ENCODE measurements at places on chromosomes 3 and 15.

- DNase-seq = no peak
Measured at GRCh38 chr15:65189102-65189740, 4.1 kb upstream of the CLPX start.

GRCh38 chr3:169610888-169611291 lies 52.6 kb downstream of the MECOM start:
- DNase-seq = no peak

DNA sequence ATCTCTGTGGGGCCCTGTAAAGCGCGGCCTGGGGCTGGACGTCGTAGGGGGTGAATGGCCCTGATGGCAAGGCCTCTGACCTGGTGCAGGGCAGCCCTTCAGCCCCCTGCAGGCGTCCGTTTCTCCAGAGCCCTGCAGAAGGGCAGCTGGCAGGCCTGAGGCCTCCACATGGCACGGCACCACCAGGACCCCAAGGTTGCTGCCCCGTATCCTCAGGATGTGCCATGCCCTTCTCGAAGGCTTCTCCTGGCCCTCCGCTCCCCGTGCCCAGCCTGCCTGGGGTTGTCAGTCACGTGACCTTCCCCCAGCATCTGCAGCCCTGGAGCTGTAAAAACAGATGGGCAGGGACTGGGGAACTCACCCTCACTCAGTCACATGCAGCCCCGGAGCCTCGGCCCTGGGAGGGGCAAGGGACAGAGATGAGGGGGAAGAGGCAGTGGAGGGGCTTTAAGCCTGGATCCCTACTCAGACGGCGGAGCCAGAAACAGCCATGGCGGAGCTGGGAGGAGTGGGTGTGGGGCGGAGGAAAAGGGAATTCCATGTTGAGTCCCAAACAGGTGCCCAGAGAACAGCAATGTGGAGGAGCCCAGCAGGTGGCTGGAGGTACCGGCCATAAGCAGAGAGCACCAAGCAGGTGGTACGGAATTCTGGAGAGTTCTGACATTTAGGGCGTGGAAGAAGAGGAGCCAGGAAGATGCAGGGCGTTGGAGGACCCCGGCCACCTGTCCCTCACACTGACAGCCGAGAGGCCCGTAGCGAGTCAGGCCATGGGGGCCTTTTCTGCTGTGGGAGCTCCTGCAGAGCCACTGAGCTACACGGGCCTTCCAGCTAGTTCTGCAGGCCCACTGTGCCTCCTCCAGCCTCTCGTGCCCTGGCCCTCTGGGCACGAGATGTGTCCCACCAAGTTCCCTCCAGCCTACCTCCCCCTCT lies 193.1 kb downstream of the XXYLT1 start:
- DNase-seq = no peak

GRCh38 chr3:188077160-188077799 lies 76.7 kb upstream of the LPP start:
- DNase-seq = no peak

GRCh38 chr3:4425707-4426106 lies 41.4 kb downstream of the SUMF1 start:
- no peak for DNase-seq

GRCh38 chr3:190193210-190193609 lies 72.5 kb upstream of the P3H2 start:
- no peak for DNase-seq

- DNase-seq = no peak
Measured at GRCh38 chr3:195911946-195912270, 3.6 kb upstream of the TNK2 start.

DNA sequence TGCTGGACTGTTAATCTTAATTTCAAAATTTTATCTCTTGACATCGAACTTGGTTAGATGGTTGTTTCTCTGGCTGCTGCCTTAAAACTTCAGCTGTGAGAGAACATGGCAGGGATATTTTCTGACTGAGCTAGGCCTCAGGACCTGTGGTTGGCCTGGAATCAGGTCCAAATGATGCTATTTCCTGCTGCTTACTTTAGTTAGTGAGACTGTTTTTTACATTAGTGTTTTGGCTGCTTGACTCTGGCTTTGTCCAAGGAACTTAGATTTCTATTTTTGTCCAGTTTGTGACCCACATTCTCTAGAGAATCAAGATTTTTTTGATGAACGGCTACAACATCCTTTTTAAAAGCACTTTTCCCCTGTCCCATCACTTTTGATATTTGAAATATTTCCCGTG lies 497.9 kb upstream of the SGO1 start:
- no peak for DNase-seq

- DNase-seq = peak; percentile 25
Measured at GRCh38 chr3:632571-633170, 436.1 kb downstream of the CHL1 start.

DNA sequence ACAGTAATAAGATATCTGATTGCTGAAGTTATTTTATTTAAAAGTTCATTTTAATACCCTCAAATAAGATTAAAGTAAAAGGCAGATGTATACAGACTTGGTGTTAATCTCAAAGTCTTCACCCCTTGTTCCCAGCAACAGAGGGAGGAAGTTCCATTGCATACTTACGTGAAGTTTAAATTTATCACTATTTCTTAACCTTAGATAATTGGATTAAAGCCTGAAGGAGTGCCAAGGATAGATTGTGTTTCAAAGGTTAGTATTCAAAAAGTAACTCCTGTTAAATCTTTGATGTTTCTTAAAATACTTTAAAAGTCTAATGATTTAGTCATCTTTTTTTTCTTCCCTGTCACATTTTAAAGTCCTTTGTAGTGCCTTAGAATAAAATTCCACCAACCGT lies 39.3 kb downstream of the ATP1B3 start:
- DNase-seq = no peak

- no peak for DNase-seq
Measured at GRCh38 chr3:94241986-94242385, 179.1 kb downstream of the NSUN3 start.

- DNase-seq = no peak
Measured at GRCh38 chr3:64163019-64163754, 62.1 kb downstream of the PRICKLE2 start.

- no peak for DNase-seq
Measured at GRCh38 chr3:79175870-79176269, 591.9 kb downstream of the ROBO1 start.

GRCh38 chr3:14162178-14162577 lies 16.2 kb downstream of the XPC start:
- DNase-seq = no peak

DNA sequence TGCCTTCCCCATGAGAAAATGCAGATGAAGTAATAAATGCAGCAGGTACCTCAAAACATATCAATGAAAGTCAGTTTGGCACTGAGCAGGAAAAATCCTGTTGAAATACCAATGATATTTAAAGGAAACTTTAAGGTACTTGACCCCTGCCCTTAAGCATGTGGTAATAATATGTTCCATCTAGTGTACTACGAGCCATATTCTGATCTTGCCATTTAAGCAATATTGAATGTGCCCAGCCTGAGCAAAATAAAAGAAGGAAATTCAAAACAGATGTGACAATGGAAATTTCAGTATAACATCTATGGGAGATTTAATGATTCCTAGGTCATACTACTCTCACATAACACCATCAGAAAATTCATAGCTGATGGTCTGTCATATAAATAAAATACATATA lies 191.8 kb upstream of the CGNL1 start:
- DNase-seq = no peak

GRCh38 chr15:40106203-40107161 lies 2.2 kb downstream of the BMF start:
- DNase-seq = no peak

GRCh38 chr15:66486887-66487286 lies 10.7 kb downstream of the SNAPC5 start:
- DNase-seq = no peak

GRCh38 chr15:51424780-51425179 lies 83.3 kb downstream of the GLDN start:
- DNase-seq = no peak

DNA sequence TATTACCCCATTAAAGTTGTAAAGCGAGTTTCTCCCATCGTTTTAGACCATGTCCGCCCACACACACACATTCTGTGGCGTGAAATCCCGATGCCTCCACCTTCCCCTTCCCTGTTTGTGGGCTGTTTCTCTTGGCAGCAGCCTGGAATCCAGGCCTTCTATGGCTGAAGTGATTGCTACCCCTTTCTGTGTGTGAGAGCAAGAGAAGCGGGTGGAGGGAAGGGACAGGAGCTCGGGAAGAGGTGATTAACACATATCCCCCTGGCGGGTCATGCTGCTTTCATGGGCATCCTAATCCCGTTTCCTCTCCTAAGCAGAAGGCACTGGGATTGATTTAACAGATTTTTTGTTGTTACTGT lies 283.8 kb upstream of the RGMA start:
- no peak for DNase-seq

DNA sequence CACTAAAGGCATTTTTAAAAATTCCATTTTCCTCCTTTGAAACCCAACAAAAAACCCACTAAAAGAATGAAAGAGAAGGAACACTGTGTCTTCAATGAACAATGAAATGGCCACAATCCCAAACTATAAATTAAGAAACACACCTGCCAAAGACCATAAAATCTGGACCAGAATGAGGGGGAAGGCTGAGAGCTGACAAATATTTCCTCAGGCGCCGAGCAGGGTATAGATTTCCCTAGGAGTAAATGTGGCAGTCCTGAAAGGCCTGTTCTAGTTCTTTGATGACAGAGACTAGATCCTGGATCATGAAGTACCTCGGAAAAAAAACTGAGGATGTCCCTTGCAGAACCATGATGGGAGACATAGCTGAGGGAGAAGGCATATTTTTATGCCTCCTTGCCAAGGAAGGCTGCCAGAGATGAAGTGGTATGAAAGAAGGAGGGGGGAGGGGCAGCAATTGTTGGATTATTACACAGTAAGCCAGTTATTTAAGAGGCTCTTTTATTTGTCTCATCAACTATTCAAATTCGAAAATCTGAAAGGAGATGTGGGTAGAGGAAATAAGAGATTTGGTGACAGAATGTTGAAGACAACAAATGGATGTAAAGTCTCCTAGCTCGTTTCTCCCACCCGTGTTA lies 275.3 kb upstream of the GOLGA6L4 start:
- DNase-seq = no peak

DNA sequence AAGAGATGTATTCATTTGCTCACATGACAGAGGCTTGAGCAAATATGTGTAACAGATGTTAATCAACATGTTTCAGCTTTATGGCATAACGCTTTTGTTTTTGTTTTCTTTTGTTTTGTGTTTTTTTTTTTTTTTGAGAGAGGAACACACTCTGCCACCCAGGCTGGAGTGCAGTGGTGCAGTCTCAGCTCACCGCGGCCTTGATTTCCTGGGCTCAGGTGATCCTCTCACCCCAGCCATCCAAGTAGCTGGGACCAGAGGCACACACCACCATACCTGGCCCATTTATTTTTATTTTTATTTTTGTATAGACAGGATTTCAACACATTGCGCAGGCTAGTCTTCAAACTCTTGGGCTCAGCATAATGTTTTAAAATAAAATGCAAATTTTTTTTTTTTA lies 1504.4 kb upstream of the CADM2 start:
- no peak for DNase-seq

DNA sequence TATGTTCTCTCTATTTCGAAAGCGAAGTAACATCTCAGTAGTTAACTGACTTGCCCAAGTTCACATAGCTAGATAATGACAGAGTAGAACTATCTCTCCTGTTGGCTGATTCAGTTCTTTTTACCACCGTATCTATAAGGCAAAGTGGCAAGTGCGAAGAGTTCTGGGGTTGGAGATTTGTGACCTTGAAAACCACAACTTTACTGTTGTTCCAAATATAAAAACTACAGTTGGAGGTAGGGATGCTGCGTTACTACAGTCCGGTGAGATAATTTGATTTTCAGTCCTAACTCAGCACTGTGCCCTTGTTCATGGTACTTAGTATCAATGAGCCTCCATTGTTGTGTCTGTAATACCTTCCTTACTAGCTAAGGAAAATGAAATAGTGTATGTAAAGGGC lies 71.2 kb upstream of the GOLGA8B start:
- DNase-seq = no peak

DNA sequence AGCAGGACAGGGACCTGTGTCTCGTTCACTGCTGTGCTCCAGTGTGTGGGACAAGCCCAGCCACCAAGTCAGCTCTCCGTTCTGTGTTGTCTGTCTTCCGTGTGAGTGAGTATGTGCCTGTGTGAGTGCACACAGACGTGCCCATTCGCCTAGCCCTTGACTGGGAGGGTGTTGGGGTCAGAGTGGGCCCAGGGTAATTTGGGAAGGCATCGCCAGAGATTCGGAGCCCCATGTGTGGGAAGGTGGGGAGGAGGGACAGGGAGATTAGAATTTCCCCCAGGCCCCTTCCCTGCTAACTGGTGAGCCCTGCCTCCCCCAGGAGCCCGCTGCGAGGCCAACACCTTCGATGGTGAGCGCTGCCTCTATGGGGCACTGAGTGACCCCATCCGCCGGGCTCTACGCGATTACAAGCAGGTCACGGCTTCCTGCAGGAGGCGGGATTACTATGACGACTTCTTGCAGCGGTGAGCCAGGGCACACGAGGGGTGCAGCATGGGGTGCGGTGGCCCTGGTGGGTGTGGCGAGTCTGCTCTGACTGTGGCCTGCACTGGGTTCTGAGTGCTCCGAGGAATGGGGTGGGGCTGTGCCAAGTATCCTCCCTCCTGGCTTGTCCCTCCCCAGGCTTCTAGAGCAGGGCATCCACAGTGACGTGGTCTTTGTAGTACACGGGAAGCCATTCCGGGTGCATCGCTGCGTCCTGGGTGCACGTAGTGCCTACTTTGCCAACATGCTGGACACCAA lies 3.1 kb downstream of the ABTB1 start:
- DNase-seq = no peak

DNA sequence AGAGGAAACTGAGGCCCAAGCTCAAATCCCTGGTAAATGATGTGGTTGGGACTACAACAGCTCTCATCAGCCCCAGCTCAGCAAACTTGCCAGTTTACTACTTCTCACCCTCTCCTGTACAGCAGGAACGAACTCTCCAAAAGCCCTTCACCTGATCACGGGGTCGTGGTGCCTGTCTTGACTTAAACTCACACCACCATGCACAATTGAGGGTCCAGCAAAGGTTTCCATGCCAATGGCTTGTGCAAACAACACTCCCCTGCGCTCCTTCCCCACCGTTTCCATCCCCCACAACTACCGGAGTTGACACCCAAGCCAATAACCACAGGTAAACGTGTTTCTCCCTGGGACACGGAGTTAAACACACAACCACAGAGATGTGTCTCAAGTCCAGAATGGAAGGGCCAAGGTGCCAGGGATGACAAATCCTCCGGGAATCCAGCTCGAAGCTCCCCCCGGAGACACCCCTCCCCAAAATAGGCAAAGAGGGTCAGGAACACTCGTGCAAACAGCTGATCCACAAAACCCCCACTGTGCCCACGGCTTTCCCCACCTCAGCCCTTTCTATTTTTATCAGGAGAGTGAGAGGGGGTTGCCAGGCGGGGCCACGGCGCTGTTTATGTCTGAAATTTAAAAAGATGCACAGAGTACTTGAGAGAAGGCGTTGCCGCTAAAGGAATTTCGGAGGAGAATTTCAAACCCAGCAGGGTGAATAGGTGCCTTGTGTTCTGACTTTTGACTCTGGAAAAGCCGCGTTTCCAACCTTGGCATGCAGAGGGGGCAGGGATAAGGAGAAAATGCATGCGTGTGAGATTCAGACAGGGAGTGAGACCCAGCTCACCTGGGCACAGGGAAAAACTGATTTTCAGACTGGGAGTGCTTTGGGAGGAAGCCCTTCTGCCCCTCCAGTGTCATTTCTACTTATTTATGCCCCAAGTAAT lies 10.6 kb upstream of the ACAN start:
- DNase-seq = no peak

All from hypothalamus (tissue), 51 donors.